A172 (cell line): ENCODE measurements at places on chromosomes 2 and 18.

DNA sequence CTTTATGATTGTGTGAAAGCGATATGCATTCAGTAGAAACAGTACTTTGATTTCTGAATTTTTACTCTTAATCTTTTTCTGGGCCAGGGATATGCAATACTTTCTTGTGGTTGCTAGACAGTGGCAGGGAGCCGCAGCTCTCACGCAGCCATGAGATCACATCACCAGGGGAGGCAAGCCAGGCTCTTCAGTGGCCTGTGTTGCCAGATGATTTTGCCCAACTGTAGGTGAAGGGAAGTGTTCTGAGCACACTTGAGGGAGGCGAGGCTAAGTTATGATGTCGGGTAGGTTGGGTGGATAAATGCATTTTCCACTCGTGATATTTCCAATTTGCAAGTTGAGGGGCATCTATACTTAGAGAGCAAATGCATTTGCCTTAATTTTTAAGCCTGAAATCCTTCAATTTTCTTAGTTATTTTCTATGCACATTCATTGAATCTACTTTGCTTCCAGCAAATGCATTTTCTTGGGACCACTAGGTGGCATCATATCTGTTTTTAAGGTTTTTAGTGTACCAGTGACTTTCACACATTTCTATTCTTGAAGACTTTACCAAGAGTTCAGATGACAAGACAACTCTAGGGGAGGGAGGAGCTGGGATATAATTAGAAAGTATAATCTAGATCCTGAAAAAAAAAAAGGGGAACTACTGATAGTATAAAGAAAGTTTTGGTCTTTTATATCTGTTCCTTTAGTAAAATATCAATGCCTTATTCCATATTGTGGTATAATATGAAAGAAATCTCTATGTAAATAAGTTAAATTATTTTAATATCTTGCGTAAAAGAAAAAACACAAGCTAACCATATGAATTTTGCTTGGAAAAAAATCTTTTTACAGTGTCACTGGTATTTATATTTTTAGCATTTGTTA is 643.3 kb downstream of the SOCS6 start:
- DNase-seq = peak; percentile 19

- DNase-seq = no peak
Observed at GRCh38 chr2:156719036-156719435, 282.9 kb downstream of the GPD2 start.

DNA sequence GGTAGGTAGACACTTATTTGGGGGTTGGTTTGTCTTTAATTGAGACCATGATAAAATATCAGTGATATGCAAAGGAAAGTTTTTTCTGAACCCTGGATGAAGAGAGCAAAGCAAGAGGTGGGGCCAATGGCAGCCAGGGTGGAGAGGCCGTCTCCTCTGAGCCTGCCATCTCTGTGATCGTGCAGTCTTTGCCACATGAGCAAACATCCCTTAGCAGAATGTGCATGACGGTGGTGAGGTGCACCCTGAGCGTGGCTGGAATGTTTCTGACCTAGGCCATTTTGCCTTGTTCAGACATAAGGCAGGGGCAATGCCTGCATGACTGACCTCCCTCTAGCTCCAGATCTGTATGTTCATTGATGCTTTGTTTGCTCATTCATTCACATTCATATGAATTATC is 6.0 kb downstream of the NCK2 start:
- DNase-seq = no peak

DNA sequence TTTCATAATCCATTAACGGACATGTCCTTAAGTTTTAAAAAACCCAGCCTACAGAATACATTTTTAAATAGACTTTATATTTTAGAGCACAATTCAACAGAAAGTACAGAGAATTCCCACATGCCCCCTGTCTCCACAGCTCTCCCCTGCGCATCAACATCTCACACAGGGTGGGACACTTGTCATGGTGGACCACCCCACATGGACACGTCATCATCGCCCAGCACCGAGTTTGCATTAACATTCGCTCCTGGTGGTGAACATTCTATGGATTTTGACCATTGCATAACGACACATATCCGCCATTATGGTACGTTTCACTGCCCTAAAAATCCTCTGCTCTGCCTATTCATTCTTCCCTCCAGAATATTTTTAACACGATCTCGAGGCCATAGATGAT is 1.1 kb upstream of the KCNF1 start:
- DNase-seq = no peak
